C1 segment of cervical spinal cord (tissue), 14 donors: ENCODE measurements at places on chromosomes 5 and 9.

GRCh38 chr5:18113721-18114120 lies 479.5 kb downstream of the TAF11L14 start:
- DNase-seq = no peak

GRCh38 chr9:37522971-37523370 lies 37.2 kb downstream of the POLR1E start:
- no peak for DNase-seq

DNA sequence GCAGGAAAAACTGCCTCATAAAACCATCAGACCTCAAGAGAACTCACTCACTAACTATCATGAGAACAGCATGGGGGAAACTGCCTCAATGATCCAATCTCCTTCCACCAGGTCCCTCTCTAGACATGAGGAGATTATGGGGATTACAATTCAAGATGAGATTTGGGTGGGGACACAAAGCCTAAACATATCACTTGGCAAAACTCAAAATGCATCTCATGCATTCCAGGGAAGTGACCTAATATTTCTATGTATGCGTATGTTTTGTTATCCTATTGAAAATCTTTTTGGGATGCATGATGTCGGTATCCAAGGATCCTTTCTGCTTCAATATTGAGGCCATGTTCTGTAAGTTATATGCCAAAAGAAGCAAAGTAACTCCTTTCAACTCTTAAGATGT lies 174.0 kb downstream of the PLK2 start:
- no peak for DNase-seq

- no peak for DNase-seq
These were observed 104.5 kb upstream of the CHD1 start for GRCh38 chr5:99033014-99033900.

DNA sequence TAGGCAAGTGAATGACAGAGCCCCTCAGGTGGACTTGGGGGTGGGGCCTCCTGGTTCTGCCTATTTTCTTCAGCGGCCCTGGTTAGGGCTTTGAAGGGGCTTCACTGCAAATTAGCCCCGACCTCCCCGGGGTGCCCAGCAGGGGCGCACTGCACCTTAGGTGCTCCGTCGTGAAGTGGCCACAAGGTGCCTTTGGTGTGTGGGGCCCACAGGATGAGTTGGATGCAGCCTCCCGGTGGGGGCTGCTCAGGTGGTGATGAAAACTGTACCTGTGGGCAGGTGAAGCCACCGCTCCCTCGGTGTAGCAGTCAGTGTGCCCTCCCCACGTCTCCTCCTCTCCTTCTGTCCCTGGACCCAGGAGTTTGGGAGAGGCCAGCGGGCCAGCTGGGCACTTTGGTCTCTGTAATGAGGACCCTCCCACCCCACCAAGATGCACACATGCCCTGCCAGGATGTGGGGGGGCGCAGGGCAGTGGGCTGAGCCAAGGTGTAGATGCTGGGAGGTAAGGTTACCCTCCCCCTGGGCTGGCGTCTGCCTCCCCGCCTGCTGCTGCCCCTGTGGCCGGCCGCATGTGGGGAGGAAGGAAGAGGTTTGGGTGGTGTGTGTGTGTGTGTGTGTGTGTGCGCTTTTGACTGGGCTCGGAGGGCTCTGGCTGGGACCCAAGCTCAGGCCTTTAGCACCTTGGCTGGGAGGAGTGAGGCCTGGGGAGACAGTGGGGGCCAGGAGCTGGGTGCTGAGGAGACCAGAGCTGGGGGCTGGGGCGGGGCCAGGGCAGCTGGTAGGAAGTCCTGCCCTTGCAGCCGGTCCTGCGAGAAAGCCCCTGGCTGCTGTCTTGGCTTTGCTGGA lies 55.6 kb downstream of the RXRA start:
- no peak for DNase-seq

DNA sequence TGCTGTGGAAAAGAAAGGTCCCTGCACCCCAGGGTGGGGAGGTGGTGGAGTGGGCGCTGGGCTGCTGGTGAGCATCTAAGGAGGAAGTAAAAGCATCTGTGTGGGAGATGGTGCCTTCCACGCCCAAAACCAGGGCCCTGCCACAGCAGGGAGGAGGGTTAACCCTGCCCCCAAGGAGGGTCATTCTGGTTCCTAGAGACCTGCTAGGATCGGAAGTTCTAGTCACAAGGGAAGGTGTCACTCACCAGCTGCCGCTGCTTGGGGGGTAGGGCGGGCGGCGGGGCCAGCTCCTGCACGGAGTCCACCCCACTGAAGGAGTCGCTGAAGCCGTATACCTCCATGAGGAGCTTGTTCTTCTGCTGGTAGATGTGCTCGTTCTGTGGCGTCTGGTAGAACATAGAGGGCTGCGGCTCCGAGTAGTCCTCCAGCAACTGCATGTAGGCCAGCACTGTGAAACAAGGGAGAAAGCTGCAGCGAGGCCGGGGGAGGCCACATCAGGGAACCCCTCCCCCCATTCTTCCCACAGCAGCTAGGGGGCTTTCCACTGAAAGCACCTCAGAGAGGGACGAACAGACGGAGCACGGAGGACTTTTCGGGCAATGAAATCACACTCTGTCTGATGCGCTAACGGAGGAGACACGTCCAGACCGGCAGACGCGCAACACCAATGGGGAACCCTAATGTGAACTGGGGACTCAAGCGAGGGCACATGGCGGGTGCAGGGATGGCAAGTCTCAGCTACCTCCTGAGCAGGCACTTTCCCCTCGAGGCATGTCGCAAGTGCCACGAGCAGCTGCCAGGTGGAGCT lies 76.4 kb downstream of the PRRT1B start:
- no peak for DNase-seq

DNA sequence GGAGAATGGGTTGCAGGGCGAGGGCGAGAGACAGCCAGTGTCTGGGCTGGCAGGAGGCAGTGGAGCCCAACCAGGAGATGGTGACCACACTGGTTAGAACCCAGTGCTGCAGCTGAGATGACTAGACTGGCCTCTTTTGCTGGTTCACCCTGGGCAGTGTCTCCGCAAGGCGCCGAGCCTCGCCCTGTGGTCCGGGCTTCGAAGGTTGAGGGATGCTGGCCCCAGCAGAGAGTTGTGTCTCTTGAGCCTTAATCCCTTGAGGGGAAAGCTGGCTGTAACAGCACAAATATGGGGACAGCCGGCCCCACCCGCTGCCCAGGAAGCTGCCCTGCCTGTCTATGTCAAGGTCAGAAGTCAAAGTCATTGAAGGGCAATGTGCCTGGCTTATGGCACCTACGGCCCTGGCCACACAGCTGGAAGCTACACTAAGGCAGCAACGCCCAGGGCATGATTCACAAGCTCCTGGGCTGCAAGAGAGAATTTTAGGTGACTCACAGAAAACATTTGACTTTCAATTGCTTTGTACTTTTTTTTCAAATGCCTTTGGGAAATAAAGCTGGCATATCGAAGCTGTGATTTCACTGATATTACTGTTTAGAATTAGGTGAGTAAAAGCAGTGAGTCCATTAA lies 33.3 kb downstream of the NKX2-5 start:
- DNase-seq = no peak

DNA sequence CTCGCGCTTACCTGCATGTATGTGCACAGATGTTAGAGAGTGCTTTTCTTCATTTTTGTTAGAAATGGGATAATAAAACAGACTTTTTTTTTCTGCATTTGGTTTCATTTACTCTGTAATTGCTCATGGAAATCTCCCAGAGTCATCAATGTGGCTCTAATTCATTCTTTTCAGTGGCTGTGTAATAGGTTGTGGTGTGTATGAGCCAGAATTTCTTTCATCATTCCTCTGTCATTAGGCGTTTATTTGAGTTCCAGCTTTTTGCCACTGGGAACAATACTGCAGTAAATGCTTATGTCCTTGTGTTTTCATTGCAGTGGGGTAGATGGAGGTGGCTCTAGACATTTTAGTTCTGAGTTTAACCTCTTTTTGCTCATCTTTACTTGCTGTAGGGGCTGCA lies 118.9 kb downstream of the NXNL2 start:
- DNase-seq = no peak

DNA sequence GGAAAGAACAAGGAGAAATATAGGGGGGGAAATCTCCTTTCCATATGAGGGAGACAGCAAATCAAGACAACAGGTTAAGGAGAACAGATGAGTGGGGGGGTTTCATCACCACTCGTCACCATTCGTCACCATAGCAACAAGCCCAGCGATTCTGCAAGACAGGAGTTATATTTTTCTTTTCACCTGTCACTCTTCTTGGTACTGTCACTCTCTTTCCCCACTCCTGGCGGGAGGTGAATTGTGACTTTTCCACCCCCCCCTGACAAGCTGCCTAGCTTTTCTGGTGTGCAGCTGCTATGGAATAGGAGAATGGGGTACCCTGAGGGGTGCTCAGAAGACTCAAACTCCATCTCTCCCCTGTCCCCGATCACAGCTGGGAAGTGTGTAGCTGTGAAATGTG lies 239.9 kb downstream of the FAM114A2 start:
- no peak for DNase-seq

DNA sequence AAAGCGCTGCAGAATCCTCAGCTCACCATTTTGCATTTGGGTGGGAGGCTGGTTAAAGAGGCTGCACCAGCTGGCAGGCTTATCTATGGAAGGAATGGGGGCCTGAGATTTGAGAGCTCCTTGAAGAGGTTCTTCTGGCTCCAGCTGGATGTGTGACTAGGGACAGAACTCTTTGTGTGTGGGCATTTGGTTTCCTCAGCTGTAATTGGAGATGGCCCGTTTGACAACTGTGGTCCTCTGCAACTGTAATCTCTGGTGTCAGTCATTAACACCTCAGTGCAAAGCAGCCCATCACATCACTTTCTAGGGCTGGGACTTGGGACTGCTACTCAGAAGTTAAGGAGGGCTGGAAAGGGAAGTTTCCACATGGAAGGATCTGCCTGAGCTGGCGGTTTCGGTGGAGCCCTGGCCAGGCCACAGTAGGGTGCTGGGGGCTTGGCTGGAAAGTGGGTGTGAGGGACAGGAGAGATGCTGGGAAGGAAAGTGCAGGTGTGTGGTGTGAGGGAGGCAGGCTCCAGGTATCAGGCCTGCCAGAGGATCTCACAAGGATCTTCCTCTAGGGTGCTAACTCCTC lies 193.8 kb downstream of the GADD45G start:
- no peak for DNase-seq

GRCh38 chr5:148465381-148466235 lies 81.8 kb downstream of the FBXO38 start:
- DNase-seq = no peak

DNA sequence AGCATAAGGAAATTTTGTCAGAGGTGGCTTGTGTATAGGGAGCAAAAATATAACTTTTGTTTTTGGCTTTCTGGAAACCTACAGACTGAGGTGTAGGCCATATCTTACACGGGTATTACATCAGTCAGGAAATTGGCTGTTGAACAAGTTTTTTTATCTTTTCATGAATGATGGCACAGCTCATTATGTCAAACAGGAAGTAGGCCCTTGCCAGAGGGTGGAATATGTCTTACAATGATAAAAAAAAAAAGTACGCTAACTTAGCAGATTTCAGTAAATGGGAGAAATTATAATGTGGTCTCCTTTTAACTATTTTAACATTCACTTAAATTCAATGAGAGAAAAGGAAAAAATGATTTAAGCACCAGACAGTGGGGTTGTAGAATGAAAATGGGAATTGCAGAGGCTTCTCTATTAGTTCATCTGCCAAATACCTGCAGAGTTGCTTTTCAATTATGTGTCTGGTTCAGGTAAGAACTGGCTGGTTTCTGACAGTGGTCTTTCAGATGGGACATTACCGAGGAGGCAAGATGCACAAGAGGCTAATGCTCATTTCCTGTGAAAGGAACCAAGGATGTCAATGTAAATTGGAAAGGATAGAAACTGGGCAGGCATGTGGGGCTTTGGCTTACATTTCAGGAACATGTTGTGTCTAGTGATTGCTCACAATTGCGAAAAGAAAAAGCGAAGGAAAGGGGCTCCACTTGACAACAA lies 169.9 kb downstream of the NNT start:
- no peak for DNase-seq

DNA sequence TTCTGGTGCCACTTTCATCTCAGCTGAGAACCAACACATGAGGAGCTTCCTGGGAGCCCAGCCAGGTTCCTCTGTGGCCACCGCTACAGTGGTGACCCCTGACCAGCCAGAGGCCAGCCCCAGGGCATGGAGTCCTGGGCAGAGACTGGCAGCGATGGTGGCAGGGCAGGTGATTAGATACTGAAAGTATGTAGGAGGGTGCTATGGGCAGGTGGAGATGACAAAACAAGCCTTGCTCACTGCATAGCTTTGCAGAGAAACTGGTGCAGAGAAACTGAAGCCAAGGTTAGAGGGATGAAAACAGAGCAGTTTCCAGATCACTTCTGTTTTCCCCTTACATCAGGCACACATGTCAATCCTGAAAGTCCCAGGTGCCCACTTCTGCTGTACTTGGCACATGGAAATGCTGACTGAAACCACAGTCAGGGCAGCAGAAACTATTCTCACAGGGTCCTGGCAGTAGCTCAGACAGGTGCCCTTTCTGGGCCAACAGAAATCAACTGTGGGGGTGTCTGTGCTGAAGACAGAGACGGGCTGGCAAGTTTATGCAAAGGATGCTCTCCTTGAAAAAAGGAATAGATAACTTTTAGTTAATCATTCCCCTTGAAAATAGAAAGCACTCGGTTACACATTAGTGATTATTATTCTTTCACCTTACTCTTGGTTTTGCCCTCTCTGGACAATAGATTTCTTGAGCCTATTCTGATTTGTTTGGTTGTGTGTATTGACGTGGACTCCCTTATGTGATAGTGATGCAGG lies 90.3 kb downstream of the ANKRD55 start:
- no peak for DNase-seq
